ENCODE measurements at places on chromosomes 6 and 20. TPM values are rescaled to one million over a fixed set of nuclear protein-coding genes. Genes with fewer than 3 reads are reported as not detected.

APOM gene
- 3.8 TPM for polyA plus RNA-seq

TUBB2B gene
- 0.18 TPM for polyA plus RNA-seq

PDE7B gene
- polyA plus RNA-seq, result 0.75 TPM

MYBL2 gene
- not detected for polyA plus RNA-seq

VGLL2 gene
- polyA plus RNA-seq, result not detected

ARMH2 gene
- not detected for polyA plus RNA-seq

PPP1R14C gene
- not detected for polyA plus RNA-seq

RHAG gene
- not detected for polyA plus RNA-seq
